ENCODE measurements at places on chromosomes 5 and 9.

DNA sequence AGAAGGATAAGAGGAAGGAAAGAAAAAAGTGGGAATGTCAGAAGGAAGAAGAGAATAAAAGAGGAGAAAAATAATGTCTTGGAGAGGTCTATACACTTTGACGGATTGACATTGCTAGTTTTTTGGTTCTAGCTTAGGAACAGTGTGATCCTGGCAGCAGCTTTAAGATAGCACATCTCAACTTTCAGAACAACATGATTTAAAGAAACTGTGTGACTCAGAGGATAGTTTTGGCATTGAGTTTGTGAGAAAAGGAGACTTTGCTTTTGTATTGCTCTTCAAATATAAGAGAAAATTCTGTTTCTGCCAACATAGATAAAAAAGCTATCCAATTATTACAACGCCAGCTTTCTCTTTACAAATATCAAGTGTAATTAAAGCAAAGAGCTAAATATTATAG lies 260.7 kb upstream of the ARRDC3 start:
- no peak for DNase-seq

- no peak for DNase-seq
These were observed 9.3 kb downstream of the ZNF622 start for GRCh38 chr5:16456103-16456832.

DNA sequence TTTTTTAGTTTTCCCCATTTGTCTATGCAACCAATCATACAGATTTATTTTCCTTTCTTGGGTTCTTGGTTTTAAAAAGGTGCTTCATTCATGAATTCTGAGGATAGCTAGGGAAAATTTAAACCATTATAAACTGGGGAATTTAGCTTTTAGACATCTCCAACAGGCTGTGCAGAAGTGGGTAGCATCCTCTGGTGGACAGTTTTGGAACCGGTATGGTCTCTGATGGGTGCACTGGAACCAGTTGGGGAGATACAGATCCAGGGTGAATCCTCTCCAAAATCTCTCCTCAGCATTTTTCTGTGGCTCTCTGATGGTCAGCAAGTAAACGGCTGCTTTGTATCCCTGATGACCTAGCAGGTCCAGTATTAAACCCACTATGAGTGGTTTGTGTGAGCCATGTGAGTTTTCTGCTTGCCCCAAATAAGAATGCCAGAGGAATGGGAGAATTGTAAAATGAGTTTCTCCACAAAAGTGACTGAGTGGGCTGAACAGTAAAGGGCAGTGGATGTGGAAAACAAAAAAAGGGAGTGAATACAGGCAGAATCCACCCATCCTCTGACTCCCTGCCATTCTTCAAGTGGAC lies 9.1 kb upstream of the DNAJC25 start:
- DNase-seq = no peak

DNA sequence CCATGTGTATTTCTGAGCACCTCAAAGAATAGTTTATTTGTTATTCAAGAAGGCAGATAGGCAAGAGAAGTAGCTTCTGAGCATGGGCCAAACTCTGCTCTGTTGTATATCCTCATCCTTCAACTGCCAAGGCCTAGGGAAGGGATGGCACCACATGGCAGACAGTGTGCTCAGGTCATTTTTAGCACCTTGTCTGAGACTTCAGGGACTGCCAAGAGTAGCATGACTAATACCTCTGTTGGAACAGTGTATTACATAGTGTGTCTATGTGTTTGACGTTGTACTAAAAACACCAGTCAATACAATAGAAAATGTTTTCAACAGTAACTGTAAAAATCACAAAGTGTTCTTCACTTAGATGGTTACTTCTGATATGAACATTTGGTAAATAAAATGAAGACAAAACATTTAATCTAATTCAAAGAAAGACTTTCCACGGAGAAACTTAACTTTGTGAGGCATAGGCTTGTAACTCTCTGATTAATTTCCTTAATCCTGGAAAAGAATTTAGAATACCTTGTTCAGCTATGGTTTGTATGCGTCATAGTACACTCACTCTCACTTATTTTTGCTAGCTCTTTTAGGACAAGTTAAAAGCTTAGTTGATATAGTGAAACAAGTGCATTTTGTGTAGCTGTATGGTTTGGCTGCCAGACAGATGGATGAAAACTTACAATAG lies 318.4 kb upstream of the RIOK2 start:
- no peak for DNase-seq

GRCh38 chr9:124503713-124504529 lies 3.3 kb downstream of the NR5A1 start:
- DNase-seq = no peak

DNA sequence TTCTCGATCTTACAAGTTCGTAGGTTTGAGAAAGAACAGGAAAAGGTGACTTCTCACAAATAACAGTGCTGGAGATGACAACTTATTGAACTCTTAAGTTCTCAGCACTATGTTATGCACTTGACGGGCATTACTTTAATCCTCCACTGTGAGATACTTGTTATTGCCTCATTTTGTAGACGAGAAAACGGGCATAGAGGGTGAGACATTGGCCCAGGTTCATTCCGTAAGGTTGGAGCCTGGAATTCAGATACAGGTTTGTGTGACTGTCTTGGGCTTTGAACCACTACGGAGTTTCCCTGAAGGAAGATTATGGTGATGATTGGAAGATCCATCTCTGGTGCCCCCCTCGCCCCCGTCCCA lies 657 bp downstream of the MAT2B start:
- no peak for DNase-seq

DNA sequence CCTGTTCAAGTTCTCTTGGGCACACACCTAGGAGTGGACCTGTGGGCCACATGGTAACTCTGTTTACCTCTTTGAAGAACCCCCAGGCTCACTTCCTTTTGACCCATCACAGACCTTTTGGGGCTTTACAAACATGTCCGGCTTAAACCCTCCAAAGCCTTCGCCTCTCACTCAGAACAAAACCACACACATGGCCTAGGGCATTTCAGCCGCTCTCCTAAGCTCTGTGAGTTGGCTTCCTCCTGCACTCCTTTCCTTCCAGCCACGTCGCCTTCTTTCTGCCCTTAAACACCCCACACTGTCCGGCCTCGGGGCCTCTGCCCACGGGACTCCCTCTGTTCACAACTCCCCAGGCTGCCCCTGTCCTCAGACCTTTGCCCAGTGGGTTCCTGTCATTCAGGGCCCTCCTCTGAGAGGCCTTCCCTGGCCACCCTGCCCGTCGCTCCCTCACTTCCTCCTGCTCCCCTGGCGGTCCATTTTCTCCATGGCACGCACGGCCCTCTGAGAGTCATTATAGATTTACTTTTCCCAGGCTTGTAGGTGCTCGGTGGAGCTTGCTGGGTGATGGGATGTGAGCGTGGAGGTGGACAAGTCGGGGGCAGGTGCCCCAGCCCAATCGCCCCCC lies 1.9 kb downstream of the DOK3 start:
- no peak for DNase-seq

DNA sequence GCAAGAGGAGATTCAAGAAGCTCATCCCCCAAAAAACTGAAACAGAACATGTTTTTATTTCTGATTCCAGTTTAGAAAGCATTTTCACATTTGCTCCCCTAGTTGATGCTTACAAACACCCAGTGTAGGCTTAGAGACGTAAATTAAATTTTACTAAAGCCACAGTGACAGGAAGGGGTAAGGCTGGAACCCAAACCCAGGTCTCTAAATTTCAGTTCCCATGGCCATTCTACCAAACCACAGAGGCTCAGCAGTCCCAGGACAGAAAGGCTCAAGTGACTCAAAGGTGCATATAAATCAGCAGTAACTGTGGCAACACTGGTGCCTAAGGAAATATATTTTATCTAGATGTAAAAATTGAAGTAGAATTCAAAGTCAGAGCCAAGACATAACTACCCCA lies 128.7 kb downstream of the CEP120 start:
- no peak for DNase-seq

DNA sequence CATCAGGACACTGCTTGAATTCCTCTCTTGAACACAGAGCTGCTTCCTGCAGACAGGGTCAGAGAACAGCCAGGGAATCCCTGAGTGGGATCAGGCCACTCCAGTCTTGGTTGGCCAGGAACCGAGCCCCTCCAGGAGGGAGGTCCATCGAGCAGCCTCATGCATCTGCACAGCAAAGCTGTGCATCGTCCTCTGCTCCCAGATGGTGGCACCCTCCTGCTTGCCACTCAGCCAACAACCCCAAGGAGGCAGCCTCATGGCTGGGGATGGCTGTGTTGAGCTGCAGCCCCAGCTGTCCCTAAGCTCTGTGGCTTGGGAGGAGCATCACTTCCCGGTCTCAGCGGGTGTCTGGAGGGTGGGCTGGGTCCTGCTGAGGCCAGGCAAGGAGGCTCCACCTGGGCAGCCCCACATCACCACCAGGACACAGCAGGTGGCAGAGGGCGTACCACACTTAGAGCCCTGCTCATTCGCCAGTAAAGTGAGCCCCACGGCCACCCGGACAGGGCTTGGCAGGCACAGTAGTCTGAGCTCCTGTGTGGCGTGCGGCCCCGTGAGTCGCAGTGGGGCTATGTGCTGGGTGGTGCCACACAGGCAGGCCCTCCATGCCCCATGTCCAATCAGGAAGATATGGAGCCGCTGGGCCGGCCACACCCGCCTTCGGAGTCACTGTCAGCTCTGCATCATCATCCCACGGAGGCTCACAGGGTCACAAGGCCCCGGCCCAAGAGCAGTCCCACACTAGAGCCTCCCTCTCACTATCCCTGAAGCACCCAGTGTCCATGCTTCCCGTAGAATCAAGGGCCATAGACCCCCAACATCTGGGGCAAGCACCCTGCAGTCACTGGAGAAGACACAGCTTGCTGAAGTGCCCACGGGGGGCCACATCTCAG lies 11.9 kb downstream of the LPCAT1 start:
- no peak for DNase-seq

DNA sequence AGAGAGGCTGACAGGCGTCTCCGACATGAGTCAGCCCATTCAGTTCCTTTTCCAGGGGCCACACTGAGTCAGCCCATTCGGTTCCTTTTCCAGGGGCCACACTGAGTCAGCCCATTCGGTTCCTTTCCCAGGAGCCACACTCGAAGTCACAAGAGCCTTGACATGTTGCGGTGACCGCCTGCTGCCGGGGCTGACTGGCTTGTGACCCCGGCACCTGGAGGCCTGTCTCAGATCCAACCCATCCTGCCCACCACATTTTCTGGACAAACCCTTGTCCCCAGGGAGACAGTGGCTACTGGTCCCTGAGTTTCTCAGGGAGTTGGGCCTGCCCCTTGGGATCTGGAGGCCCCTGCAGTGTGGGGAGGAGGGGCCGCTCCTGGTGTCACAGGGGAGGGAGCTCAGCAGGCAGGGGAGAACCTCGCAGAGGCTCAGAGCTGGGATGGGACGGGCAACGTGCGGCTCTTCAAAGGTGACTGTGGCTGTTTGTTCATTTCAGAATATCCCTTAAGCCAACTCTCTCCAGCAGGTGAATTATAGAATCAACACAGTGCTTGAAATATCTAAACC lies 40.5 kb upstream of the LPCAT1 start:
- no peak for DNase-seq

- DNase-seq = no peak
These were observed 64.6 kb upstream of the CAST start for GRCh38 chr5:96597438-96598020.

- no peak for DNase-seq
These were observed 76.2 kb downstream of the C7 start for GRCh38 chr5:40985501-40985900.

- DNase-seq = no peak
These were observed 90.6 kb downstream of the PHF2 start for GRCh38 chr9:93667006-93667405.

- DNase-seq = peak; percentile 36
These were observed 113.4 kb downstream of the SYK start for GRCh38 chr9:90914868-90915483.

- DNase-seq = no peak
These were observed 122.1 kb downstream of the NTRK2 start for GRCh38 chr9:84791643-84792042.

- no peak for DNase-seq
These were observed 175.7 kb downstream of the MELK start for GRCh38 chr9:36748322-36748899.

GRCh38 chr9:77000330-77000729 lies 19.1 kb upstream of the FOXB2 start:
- no peak for DNase-seq

GRCh38 chr5:78830528-78831046 lies 154.5 kb downstream of the ARSB start:
- no peak for DNase-seq

GRCh38 chr9:119375892-119376291 lies 6.7 kb upstream of the BRINP1 start:
- no peak for DNase-seq

DNA sequence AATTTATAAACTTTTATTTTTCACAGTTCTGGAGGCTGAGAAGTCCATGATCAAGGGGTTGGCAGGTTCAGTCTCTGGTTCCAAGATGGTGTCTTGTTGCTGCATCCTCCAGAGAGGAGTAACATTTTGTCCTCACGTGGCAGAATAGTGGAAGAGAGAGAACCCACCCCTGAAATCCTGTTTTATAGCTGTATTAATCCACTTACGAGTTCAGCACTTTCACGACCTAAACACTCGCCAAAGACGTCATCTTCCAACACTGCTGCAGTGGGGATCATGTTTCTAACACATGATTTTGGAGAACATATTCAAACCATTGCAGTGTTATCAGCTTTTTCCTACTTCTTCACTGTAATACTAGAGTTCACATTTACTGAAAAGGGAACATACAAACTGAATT lies 233.0 kb upstream of the ATP10B start:
- DNase-seq = no peak

GRCh38 chr5:2192496-2192895 lies 309.8 kb upstream of the IRX4 start:
- no peak for DNase-seq

DNA sequence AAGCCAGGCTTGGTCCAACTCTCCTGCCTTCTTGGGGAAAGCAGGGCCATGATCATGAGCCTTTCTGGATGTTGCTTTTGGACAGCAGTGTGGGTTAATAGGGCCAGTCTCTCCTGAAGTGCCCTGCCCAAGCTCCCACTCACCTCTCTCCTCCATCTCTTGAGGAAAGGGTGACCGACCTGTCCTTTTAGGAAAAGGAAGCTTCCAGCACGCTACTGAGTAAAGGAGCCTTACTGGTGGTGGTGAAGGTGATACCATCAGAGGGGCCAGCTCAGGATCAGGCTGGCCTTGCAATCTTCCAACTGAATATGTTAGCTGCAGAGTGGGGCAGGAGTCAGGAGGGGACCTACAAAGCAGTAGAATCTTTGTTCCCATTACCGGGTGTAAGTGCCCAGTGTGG lies 2.2 kb upstream of the RGS3 start:
- no peak for DNase-seq

DNA sequence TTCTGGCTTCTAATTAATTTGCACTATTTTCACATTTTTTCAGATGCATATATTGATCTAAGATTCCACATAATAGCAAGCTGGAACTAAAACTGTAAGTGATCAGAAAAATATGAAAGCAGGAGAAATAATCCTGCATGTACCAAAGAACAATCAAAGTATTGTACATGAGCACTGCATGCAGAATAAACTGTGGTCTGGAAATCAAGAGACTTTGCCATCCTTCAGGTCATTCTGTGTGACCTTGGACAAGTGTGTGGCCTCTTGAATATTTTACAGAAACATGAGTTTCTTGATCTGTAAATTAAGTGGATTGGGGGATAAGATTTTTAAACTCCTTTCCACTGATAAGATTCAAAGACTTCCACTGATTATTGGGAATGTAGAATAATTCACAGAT lies 99.2 kb upstream of the GNAQ start:
- DNase-seq = no peak

All from stimulated activated CD8-positive, alpha-beta memory T cell treated with anti-CD3 and anti-CD28 coated beads, Interleukin-7, amount 100 ng/mL, for 1 hour (primary cell).